ENCODE measurements at places on chromosomes 5 and 9.

DNA sequence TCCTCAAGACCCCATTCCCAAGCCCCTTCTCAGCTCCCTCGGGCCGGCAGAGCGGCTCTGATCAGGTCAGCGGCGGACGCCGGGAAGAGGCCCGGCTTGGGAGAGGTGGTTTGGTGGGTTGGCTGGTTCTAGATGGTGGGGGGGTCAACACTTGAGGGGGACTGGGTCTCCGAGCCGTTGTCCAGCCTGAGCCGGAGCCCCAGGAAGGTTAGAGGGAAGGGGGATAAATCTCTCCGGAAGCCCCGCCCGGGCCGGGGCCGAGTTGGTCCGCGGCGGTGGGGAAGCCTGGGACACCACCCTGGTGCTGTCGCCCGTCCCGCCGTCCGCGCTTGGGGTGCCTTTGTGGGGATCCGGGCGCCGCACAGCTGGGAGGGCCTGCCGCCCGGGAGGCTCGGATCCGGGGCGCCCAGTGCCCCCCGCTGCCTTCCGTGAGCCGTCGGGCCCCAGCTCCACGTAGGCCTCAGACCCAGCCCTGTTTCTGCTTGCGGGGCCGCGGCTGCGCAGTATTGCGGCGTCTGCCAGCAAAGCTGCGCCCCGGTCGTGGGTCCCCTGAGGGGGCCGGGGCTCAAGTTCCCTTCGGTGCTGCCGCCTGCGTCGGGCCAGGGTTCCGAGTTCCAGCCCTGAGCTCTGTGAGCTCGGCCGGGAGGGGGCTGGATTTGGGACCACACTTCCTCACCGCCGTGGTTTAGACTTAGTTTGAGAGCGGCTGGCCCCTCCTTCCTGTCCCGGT lies 542 bp upstream of the TRIM52 start:
- peak; percentile 66 for ATAC-seq

DNA sequence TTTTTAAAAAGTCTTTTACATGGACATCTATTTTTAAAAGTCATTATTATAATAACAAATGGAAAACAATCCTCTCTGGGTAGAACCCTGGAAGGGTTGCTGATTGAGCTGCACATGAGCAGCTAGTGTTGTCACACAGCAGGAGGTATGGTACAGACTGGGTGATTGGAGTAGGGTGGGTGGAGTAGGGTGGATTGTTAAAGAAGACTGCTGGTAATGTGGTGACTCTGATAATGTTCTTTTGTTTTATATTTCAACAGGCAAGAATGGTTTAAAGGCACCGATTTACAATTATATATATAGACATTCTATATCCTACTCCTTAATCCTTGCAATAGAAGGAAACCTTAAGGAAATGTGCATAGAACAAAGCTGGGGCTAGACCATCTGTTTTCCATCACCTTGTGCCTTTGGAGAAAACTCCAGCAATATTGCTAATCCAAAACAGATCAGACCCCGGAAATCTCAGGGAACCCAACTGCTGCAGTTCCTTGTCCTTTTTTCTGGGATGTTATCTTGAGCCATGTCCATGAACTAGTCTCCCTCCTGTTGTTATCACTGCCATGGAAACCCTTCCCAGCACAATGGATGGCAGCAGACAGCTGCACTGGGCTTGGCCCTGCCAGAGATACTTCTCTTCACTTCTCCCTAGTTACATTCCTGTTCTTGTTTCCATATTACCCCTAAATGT lies 129.7 kb downstream of the YIPF5 start:
- ATAC-seq = no peak

DNA sequence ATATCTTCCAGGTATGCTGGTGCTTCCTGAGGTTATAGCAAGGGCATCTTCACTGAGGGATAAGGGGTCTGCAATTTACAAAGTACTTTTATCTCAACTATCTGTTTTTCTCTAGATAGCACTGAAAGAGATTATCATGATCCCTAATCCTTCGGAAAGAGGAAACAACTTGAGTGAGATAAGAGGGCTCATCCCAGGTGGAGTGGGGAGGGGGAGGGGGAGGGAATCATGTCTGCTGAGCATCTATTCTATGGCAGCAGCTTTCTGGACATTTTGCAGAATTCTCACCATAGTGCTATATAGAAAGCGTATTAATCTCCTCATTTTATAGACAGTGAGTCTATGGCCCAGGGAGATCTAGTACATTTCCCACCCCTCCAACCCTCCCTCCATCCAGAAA lies 5.9 kb downstream of the TNFSF15 start:
- ATAC-seq = no peak

DNA sequence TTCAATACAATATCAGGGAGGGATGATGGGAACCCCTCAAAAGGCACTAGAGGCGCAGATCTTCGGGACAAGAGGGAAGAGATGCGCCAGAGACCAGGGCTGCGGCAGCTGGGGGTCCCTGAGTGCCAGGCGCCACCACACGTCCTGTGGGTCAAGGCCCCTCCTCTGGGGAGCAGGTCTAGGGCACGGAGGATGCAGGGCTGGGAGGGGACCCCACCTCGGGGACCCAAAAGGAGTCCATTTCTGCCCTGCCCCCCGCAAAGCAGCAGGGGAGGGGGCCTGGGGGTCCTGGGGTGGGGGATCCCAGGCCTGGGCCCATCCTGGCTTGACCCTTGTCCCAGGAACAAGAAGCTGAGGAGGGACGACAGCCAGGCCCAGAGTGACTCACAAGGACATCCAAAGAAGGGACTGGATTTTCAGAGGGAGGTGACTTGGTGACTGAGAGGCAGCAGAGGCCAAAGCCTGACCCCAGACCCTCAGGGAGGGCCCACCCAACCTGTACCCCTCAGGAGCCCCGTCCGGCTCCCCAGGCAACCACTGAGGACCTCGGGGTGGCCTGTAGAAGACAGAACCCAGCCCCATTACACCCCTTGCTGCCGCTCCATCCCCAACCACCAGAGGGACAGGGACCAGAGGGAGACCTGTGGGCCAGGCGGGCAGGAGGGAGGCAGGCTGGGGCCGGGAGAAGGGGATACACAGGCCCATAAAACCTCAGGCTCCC lies 54.2 kb downstream of the LRSAM1 start:
- peak; percentile 29 for ATAC-seq

- no peak for ATAC-seq
Observed at GRCh38 chr9:98563212-98563907, 145.4 kb downstream of the GABBR2 start.

- no peak for ATAC-seq
Observed at GRCh38 chr9:83656032-83656680, 33.2 kb downstream of the IDNK start.

GRCh38 chr5:57231607-57232006 lies 57.7 kb downstream of the GPBP1 start:
- peak; percentile 46 for ATAC-seq

DNA sequence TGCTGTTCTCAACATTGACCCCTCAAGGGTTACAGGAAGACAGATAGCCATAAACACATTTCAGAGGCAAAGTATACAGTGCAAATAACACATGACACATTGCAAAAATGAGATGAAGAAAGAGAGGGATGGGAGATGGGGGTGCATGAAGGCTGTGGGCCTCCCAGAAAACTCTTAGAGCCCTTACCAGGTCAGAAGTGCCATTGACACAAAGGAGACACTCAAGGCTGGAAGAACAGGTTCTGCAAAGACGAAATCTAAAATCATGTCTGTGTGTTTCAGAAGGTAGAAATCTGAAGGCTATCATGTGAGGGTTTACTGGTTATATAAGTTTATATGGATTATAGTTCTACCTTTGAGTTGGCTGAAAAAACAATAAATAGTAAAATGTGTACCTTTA lies 318.8 kb downstream of the BNC2 start:
- no peak for ATAC-seq

GRCh38 chr5:135950611-135951010 lies 4.2 kb downstream of the LECT2 start:
- ATAC-seq = no peak

- ATAC-seq = no peak
Observed at GRCh38 chr5:32331217-32331934, 18.6 kb upstream of the MTMR12 start.

DNA sequence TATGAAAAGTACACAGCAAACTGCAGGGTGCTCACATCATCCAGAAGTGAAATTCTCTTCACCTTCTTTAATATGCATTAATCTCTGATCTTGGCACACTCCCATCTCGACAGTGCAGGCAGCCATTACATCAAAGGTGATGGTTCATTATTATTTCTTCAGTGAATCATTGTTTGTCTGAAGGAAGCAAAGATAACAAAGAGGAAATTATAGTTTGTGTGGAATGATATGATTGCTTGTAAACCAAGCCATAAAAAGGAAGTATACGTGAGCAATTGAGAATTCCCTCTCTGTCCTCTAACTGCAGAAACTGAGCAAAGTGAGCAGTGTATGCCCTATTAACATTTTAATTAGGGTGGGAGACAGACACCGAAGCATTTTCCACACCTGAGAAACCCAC lies 171.6 kb upstream of the PPP1R2B start:
- no peak for ATAC-seq

DNA sequence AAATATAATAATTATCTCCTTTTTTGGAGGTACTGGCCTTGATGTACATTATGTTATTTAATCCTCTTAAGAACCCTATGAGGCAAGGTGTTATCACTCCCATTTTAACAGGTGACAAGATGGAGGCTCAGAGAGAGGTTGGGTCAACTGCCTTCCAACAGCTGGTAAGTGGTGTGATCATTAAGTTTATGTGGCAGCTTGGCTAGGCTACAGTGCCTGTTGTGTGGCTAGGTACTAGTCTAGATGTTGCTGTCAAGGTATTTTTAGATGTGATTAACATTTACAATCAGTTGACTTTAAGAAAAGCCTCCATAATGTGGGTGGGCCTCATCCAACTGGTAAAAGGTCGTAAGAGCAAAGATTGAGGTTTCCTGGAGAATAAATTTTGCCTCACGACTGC lies 21.5 kb downstream of the FABP6 start:
- no peak for ATAC-seq

GRCh38 chr5:103433211-103433610 lies 129.4 kb downstream of the NUDT12 start:
- no peak for ATAC-seq

GRCh38 chr9:99485459-99485858 lies 263.4 kb downstream of the SEC61B start:
- no peak for ATAC-seq

DNA sequence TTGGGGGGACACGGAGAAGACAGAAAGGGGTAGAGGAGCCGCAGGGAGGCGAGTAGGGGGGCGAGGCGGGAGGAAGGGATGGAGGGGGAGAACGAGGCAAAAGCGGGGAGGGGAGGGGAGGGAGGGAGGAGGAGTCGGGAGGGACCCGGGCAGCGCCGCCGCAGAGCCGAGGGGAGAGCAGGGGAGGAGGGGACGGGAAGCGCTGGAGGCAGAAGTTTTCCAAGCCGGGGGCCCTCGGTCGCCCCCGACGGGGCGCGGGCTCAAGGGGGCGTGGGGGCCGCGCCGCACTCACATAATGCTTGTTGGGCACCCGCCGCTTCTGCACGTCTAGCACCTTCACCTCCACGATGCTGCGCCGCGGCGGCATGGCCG lies 353 bp downstream of the SH3PXD2B start:
- ATAC-seq = no peak

- ATAC-seq = peak; percentile 63
Observed at GRCh38 chr5:76402251-76402885, 717 bp upstream of the IQGAP2 start.

DNA sequence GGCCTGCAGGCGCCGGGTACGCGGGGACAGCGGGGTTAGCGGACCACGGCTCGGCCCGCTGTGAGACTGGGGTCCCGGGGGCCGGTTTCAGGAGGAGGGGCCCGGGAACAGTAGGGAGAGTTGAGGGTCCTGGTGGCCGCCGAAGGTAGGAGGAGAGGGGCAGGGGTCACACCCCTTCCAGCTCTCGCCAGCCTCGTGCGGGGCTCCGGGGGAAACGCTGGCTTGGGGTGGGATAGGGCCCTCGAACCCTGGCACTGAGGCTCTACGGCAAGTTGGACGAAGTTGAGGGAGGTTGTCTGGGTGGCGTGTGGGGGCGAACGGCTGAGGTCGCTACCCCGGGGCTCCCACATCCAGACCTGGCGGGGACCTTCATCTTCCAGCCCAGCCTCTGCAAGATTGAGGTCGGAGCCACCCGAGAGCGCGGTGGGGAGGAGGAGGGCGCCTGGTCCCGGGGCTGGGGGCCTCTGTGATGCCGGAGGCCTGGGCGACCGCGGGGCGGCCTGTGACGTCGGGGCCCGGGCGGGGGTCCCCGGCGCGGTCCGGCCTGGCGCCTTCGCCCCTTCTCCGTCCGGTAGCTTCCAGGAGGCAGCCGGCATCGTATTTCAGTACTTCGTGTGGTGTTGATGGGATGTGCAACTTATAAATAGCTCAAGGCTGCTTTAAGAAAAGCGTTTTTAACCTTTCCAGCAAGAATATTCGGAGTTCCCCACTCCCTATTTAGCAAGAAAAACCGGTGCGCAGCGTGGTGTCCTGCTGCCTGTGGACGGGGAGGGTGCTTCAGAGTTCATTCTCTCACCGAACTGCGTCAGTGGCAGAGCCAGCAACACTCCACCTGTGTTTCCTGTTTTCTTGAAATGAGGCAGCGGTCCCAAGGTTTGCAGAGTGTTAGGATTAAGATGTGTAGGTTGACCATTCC lies 902 bp downstream of the HABP4 start:
- ATAC-seq = no peak

- ATAC-seq = peak; percentile 78
Observed at GRCh38 chr5:129125819-129126218, 31.3 kb downstream of the ISOC1 start.

GRCh38 chr5:14373685-14374084 lies 207.9 kb upstream of the OTULINL start:
- no peak for ATAC-seq

DNA sequence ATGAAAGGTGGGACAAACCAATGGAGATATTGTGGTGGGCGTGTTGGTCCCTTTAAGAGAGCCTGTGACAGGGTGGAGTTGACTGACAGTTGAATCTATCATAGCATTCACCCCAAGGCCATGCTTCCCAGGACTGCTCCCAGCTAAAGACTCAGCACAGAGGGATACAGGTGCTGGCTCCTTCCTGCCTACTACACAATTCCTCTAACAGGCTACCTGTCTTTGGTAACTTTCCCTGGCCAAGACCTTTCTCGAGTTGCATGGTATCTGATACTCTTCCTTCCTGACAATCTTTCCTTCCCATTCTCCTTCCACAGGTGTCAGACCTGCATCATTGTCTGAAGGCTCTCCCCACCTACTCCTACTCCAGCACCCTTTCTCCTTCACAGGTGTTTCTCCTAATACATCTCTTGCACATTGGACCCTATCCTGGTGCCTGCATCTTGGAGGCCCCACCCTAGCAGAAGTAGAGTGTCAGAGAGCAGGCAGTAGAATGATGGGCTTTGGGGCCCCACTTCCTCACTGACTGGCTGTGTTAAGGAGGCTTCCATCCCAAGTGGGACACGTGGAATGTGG lies 120.7 kb upstream of the ALDH1B1 start:
- no peak for ATAC-seq

DNA sequence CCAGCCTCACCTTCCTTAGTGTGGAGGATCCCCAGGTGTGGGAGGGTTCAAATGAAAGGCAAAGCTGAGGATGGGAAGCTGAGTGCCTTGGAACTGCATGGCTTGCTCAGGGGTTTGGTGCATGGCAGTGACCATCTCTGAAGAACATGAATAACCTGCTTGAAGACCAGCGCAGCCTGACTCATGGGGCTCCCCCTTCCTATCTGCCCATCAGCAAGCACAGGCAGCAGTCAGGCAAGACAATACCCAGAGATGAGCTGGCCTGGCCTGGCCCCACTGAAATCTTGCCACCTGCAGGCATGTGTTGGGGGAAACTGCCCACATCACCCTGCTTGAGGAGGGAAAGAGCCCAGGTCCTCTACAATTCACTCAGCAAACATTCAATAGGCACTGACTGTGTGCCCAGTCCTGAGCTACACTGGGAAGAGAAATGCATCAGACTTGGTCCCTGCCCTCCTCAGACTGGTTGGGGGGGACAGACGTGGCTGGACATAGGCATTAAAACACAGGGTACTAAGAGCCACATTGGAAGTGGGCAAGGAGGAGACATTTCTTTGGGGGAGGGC lies 105.0 kb upstream of the ALDH1B1 start:
- ATAC-seq = no peak
